Activated CD8-positive, alpha-beta memory T cell treated with anti-CD3 and anti-CD28 coated beads for 24 hours (primary cell): ENCODE measurements at places on chromosomes 6 and 20.
A peak's percentile ranks its signal among the peaks of the same experiment; 100 is the strongest.

DNA sequence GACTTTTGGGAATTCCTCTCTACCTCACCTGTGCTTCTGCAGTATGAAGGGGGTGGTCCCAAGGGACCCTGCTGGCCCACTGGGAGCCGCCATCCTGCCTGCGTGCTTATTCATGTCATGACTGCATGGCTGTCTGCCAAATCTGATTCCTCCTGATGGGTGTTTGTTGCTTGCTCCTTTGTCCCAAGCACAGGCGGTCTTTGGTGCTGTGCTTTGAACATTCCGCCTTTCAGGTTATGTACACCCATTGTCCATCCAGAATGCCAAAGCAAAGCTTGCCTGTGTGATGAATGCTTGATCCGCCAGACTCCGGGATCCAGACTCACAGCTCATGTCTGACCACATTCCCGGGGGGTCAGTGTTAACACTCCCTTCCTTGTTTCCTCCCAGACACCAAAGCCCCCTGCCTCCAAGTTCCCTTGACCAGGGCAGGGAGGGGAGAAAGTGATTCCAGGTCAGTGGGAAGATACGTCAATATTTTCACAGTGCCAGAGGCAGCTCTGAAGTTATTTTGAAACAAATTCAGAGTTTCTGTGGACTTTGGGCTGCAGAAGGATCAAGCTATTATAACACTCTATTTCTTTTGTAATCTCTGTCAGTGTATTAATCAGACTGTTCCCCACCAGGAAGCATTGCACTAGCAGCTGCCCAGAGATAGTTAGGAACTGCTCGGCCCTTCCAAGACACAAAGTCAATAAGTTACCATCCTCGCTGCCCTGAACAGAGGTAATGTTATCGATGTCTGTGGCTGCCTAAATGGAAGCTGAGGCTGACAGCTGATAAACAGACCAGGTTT is 9.5 kb downstream of the DAAM2 start:
- DNase-seq, result no peak

GRCh38 chr20:43680981-43681380 is 14.1 kb downstream of the MYBL2 start:
- no peak for DNase-seq

DNA sequence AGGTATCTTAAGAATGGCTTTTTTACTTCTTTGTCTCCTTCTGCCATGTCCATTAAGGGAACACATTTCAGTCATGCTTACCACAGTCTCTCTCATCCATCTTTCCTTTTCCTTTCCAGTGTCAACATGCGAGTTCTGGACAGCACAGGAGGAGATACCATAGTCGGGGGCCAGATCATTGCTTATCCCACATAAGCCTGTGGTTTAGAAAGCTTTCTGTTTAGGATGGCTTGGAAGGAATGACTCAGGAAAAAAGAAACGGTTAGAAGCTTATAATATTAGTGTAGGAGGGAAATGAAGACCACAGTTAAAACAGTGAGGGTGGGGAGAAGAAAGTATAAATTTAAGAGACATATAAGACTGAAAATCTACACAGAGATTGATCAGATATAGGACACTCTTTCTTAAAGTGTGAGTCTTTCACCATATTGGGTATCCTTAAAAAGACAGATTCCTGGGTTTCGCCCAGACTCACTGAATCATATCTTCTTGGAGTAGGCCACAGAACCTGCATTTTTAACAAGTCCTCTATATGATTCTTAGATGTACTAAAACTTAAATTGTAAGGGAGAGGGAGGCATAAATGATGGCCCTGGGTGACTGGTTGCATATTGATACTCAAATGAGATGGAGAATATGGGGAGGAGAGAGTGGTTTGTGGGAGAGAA is 36.1 kb downstream of the DSE start:
- no peak for DNase-seq

- DNase-seq, result no peak
Observed at GRCh38 chr6:137763886-137764285, 103.2 kb upstream of the TNFAIP3 start.

GRCh38 chr6:67935976-67936477 is 699.1 kb upstream of the ADGRB3 start:
- DNase-seq, result no peak

GRCh38 chr6:30450909-30451841 is 38.1 kb upstream of the HLA-E start:
- DNase-seq, result peak; percentile 79

DNA sequence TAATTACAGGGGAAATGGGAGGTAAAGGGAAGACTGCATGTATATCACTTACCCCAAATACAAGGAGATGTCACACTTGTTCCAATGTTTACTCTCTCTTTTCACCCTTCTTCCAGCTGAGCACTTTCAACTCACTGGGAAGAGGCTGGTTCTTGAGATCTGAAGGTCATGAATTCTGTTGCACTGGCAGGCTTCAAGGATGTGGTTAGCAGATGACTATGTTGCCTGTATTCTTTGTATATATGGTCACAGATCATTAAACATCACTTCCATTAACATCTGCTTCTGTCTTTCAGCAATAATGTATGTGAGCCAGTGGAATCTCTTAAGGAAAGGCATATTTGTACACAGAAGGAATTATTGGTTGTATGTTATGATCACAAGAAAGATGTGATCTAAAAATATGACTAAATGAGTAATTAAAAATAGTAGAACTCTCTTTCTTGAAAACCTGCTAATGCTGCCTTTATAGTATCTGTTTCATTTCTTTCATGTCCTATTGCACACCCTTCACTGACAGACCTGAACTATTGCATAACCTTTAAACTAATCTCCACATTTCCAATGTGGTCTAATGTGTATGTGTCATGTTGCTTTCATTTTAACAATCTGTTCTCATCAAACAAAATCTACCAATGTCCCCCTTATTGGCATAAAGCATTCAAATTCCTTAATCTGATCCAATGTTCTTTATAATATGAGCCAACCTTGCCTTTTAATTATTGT is 131.4 kb upstream of the EPHA7 start:
- no peak for DNase-seq

DNA sequence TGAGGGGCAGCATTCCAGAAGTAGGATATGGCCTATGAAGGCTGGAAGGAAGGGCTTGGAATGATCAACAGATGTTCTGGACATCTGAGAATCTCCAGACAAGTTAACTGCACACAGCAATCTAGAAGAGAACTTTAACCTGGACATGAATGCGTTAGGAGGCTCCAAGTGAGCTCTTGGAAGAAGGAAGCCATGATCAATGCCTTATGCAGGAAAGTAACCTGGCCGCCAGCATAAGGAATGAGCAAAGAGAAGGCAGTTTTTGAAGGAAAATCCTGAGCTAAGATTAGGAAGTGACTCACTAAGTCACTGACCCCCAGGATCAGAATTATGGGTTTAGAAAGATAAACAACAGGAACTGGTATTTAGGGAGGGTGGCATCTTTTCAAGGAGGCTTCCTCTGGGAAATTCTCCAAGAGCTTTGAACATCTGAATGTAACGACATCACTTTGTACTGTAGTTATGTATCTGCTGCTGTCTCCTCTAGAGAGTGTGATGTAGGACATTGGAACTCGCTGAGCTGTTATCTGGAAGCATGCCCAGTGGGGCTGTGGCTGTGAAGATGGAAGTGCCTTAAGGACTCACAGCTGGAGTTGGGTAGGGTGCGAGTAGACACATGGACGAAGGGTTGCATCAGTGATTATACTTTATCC is 236.8 kb downstream of the PACRG start:
- no peak for DNase-seq

GRCh38 chr6:8658416-8658815 is 223.1 kb upstream of the SLC35B3 start:
- DNase-seq, result no peak

GRCh38 chr6:18640134-18640533 is 253.0 kb downstream of the RNF144B start:
- DNase-seq, result no peak

- no peak for DNase-seq
Observed at GRCh38 chr20:35877611-35878010, 76.7 kb downstream of the SCAND1 start.

DNA sequence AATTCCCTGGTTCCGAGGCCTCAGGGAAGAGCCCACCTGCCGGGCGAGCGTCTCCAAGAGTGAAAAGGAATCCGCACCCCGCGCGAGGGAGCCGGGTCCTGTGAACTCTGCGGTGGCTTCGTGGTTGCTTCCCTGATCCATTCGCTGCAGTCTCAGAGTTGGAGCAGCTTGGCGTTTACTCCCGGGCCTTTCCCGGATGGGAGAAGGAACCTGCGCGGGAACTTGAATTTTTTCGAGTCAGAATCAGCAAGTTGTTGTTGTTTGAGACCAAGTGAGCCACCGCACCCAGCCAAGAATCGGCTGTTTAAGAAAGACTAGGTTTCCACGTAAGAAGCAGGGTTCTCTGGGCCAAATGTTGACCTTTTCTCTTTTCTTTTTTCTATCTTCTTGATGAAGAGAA is 12.9 kb downstream of the PRSS16 start:
- no peak for DNase-seq

DNA sequence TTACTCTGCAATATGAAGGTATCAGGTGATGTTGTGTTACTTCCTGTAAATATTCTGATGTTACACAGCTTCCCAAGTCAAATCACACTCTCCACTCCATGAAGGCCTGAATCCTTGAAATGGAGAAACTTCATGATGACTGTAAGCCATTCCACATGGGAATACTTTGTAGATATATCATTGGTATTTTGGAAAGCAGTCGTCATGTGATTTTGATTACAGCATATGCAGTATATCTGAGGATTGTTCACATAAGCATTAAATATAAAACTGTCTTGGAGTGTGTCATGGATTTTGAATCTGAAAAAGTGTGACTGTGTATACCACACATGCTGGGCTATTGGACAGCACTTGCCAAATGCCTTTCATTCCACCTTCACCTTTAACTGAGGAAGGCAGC is 118.3 kb upstream of the EXOC2 start:
- DNase-seq, result no peak

GRCh38 chr6:110319381-110319780 is 38.8 kb downstream of the METTL24 start:
- DNase-seq, result no peak
